Ascending aorta (tissue), 2 donors: ENCODE measurements at places on chromosomes 1 and 21.
A peak's percentile ranks its signal among the peaks of the same experiment; 100 is the strongest.

GRCh38 chr1:91798740-91799139 is 87.2 kb downstream of the TGFBR3 start:
- DNase-seq = no peak
- no peak overlapping the region for H3K4me3 ChIP-seq
- no peaks in the 10 kb centered on the region for H3K36me3 ChIP-seq
- no peaks in the 10 kb centered on the region for H3K27me3 ChIP-seq
- H3K4me1 ChIP-seq = peaks cover 5% of the 10 kb centered on the region
- peak overlapping the region; percentile 42 for H3K27ac ChIP-seq

- no peaks in the 10 kb centered on the region for H3K27me3 ChIP-seq
- no peak overlapping the region for H3K27ac ChIP-seq
- peak overlapping the region; percentile 2 for H3K4me3 ChIP-seq
- peaks cover 7% of the 10 kb centered on the region for H3K36me3 ChIP-seq
Observed at GRCh38 chr1:25990702-25991395, 7.0 kb downstream of the PAFAH2 start.

GRCh38 chr1:25486602-25487001 is 55.9 kb downstream of the MACO1 start:
- H3K27me3 ChIP-seq = no peaks in the 10 kb centered on the region
- DNase-seq = no peak
- no peak overlapping the region for H3K27ac ChIP-seq
- H3K36me3 ChIP-seq = peaks cover 26% of the 10 kb centered on the region

GRCh38 chr1:9145021-9145668 is 16.2 kb upstream of the GPR157 start:
- no peaks in the 10 kb centered on the region for H3K27me3 ChIP-seq
- no peak overlapping the region for H3K27ac ChIP-seq
- no peak overlapping the region for H3K4me3 ChIP-seq
- peaks cover 7% of the 10 kb centered on the region for H3K4me1 ChIP-seq
- H3K36me3 ChIP-seq = no peaks in the 10 kb centered on the region

GRCh38 chr1:77282187-77282865 is 507 bp downstream of the AK5 start:
- DNase-seq = no peak
- H3K4me3 ChIP-seq = peak overlapping the region; percentile 79
- no peak overlapping the region for H3K27ac ChIP-seq
- H3K36me3 ChIP-seq = no peaks in the 10 kb centered on the region
- H3K27me3 ChIP-seq = no peaks in the 10 kb centered on the region

DNA sequence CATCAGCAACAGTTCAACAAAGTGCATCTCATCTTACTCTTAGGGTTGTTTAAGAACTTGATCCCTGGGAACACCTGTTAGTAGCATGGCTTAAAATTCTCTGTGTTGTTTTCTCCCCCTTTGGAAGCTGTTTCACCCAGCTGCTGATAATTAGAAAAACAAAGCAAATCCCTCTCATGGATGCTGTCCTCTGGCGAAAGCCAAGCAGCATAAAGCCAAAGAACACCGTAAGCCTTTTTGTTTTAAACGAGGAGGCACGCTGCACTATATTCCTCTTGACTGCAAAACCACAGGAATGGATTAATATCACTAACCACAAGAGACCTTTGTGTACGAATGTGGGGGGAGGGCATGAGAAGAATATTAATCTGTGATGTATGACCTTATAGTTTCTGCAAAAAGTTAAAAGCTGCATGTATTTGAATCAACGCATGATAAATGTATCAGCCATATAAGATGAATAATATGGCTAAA is 923.2 kb downstream of the LTN1 start:
- H3K4me1 ChIP-seq = no peaks in the 10 kb centered on the region
- no peaks in the 10 kb centered on the region for H3K27me3 ChIP-seq
- no peak for DNase-seq

GRCh38 chr21:33391656-33392055 is 11.6 kb upstream of the IFNGR2 start:
- no peaks in the 10 kb centered on the region for H3K27me3 ChIP-seq
- no peak for DNase-seq
- H3K4me3 ChIP-seq = no peak overlapping the region

DNA sequence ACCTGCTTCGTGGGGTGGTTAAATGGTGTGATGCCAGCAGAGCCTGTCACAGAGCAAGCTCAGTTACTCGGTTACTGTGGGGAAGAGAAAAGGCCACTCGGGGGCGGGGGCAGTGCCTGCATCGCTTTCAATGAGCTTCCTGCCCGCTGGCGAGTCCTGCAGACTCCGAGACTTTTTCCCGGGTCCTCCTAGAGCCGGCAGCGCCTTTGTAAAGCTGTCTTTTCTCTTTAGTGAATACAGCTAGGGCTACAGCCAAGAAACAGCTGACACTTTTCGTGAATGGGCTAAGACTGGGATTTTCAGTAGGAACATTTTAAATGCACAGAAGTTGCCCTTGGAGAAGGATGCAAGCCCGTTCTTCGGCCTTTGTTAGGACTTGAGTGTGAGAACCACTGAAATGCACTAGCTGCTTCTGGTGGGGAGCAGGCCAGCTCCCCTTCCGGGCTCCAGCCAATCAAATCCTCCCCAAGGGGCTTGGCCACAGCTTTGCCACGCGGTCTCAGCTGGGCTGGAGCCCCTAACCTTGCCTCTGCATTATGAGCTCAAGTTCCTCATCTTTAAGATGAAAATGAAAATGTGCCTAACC is 23.4 kb upstream of the EFHD2 start:
- no peak overlapping the region for H3K4me3 ChIP-seq
- no peak for DNase-seq
- H3K36me3 ChIP-seq = no peaks in the 10 kb centered on the region

GRCh38 chr1:66699213-66699612 is 53.0 kb upstream of the DYNLT5 start:
- no peak overlapping the region for H3K27ac ChIP-seq
- H3K36me3 ChIP-seq = no peaks in the 10 kb centered on the region
- no peak for DNase-seq
- H3K4me3 ChIP-seq = no peak overlapping the region
- no peaks in the 10 kb centered on the region for H3K27me3 ChIP-seq

DNA sequence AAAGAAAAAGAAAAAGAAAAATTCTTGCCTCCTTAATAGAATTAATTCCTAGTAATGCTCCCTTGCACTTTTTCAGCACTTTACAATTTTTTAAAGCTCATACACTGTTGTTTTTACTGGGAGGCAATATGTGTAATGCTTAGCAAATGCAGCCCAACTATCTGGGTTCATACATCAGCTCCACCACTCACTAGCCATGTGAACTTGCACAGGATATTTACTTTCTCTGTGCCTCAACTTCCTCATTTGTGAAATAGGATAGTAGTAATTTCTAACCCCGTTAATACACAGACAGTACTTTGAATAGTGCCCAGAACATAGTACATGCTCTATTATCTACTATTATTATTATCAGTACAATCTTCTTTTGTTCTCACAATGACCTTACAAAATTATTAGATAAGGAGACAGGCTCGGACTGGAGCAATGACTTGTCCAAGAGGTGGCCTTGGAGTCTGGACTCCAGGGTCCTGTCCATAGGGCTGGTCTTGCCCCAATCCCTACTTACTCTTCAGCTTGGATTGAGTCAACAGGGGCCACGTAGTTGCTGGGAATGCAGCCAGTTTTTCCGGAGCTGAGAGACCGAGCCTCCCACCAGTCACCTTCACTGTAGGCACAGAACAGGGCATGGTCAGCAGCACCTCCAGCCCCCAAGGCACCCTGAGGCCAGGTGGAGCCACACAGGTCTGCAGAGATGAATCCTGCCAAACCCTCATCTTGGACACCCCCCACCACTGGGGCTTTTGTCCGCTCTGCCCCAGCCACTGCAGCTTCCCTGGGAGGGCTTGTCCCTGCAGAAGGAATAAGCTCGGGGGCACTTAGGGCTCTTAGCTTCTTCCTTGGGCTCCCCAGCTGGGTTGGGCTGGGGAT is 13.7 kb downstream of the FGR start:
- DNase-seq = no peak
- H3K4me3 ChIP-seq = no peak overlapping the region

DNA sequence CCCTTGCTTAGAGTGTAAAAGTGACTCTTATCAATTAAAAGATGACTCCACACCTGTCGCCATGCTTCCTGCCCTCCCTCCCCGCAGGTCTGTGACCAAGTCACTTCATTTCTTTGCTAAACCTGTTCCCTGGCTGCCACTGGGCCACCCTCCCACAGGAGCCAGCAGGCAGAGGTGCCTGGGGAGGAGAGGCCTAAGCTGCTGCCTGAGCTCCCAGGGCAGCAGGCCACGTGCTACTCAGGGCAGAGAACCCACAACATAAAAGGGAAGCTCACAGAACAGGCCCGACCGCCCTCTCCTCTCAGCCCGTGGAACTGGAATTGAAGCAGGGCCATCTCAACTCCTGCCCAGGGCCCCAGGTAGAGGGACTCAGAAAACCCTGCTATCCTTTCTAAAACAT is 4.9 kb downstream of the C1orf198 start:
- H3K27ac ChIP-seq = peak overlapping the region; percentile 99
- no peaks in the 10 kb centered on the region for H3K27me3 ChIP-seq
- peaks cover 64% of the 10 kb centered on the region for H3K4me1 ChIP-seq
- DNase-seq = no peak
- peak overlapping the region; percentile 32 for H3K4me3 ChIP-seq

DNA sequence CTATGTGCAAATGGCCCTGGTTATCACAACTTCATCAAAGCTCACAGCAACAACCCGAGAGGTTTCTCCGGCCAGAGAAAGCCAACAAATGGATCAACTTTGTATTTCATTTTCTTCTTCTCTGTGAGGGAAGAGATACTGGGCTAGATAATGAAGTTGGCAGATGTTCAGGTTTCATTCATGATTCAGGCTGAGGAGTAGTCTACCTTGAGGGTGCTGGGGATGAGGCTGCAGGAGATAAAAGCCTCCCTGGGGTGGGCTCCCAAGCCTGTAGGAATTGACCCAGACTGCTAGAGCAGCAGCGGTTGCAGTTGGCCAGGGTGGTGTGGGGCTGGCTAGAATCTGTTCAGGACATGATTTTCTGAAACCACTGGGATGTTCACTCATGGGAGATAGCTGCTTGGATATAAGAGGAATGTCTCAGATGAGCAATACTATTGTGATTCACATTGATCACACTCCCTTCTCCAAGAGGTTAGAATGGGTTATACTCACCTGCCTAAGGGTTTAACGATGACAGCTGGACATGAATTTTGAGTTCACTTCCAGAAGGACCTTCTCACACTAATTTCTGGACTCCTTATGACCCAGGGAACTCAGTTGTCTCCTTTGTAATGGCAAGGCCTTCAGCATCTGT is 64.0 kb downstream of the SYT6 start:
- H3K4me3 ChIP-seq = no peak overlapping the region
- no peaks in the 10 kb centered on the region for H3K4me1 ChIP-seq

DNA sequence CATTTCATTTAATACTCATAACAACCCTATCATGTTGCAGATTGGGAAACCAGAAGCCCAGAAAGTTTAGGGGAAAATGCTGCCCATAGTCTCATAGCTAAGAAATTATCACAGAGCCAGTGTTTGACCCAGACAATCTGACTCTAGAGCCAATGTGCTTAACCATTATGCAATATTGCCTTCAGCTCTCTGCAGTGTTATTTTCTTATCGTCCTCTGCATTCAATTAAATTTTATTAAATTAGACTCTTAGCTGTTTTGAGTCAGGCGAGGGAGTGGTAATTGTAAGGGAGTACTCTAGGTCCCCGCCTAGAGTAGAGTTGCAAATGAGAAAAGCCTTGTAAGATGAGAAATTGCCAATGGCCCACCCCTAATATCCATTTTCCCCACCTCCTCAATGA is 191.1 kb downstream of the TTLL7 start:
- no peaks in the 10 kb centered on the region for H3K36me3 ChIP-seq
- no peak overlapping the region for H3K4me3 ChIP-seq
- no peak for DNase-seq
- H3K27me3 ChIP-seq = no peaks in the 10 kb centered on the region

GRCh38 chr21:39669976-39670661 is 57.4 kb downstream of the B3GALT5 start:
- DNase-seq = no peak
- no peak overlapping the region for H3K4me3 ChIP-seq

- no peak overlapping the region for H3K27ac ChIP-seq
- no peak overlapping the region for H3K4me3 ChIP-seq
- H3K27me3 ChIP-seq = no peaks in the 10 kb centered on the region
- peaks cover 22% of the 10 kb centered on the region for H3K4me1 ChIP-seq
Observed at GRCh38 chr1:42951588-42951987, 7.1 kb downstream of the SLC2A1 start.
